ENCODE measurements at places on chromosomes 3 and 15.

DNA sequence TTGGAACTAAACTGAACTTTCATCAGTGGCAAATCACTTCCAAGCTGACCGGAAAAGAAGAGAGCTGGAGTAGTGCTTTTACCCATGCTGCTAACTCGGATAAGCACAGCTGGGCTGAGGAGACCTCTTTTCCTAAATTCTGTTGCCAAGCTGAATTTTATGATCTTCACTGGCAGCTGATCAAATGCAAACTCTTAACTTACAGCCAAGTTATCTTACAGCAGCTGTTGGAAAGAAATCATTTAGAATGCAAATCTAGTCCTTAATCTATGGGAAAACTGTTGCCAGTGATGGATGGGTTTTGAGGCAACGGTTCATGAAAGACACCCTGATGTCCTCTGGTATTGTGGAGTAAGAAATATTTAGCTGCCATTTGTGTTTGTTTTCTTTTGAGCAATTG is 216.5 kb downstream of the ZNF385D start:
- no peak for DNase-seq

- DNase-seq = no peak
Observed at GRCh38 chr15:85492406-85492805, 112.0 kb downstream of the AKAP13 start.

DNA sequence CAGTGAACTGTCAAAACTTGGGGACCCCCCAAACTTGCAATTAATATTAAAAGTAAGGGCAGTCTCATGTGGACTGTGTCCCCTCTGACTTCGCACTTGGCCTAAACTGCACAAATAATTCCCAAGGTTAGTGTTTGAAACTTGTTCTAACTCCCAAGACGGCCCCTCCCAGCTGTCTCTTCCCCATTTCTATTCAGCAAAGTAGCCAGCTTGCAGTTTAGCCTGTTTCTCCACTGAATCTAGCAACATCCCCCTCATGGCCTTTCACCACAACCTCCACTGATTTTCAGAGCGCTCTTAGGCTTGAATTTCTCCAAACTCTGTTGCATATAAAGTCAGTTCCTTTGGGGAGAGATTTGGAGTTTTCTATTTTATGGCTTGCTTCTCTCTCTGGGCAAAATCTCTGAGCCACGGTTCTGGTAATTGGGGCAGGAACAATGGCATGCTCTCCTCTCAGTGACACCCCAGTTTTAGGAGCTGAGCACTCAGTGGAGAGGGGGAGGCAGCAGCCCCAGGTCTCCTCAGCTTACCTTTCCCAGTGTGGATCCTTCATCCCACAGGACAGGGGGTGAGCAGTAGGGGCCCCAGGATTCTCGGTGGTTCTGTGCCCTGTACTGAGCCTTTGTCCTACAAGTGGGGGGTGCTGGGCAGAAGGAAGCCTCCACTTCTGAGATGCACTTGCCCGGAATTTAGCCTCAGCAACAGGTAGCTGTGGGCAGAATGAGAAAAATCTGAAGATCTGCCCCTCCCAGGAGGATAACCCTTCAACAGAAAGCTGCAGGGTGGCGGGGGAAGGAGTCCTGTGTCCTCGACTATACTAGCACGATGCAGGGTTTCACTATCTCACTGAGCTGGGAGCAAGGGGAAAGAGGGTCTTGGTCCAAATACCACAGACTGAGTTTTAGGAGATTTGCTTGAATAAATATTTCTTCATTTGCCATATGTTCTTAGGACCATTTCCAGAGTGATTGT is 39.3 kb upstream of the GATA2 start:
- DNase-seq = no peak

DNA sequence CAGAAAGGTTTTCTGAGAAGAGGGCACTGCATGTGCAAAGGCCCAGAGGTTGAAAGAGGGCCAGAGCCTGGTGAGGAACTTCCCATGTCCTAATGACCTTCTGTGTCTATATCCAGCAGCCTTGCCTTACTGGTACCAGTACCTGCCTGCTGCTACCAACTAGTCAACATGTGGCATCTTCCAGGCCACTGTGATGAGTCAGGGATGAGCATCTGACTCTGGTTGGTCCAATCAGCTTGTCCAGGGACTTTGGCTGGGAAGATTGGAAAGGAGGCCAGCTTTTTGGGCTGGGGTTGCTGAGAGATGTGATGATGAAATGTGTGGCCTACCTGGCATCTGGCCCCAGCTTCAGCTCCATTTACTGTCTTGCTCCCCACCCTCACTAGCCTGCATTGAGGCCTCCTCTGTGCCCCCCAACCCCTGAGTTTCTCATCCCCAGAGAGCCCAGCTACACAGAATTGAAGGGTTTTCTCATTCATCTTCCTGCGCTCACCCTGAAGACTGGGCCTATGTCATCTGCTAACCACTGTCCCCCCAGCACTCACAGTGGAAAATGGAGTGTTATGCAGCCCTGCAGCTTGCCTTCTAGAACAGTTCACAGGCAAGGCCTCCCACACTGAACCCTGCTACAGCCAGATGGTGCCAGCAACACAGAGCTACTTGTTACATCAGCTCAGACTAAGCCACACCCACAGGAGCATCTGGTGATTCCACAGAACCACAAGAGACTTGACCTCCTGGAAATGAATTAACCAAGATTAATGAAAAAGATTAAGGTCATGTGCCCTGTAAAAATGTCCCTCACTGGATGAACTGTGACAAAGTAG is 1.3 kb upstream of the TWF2 start:
- DNase-seq = peak; percentile 69

DNA sequence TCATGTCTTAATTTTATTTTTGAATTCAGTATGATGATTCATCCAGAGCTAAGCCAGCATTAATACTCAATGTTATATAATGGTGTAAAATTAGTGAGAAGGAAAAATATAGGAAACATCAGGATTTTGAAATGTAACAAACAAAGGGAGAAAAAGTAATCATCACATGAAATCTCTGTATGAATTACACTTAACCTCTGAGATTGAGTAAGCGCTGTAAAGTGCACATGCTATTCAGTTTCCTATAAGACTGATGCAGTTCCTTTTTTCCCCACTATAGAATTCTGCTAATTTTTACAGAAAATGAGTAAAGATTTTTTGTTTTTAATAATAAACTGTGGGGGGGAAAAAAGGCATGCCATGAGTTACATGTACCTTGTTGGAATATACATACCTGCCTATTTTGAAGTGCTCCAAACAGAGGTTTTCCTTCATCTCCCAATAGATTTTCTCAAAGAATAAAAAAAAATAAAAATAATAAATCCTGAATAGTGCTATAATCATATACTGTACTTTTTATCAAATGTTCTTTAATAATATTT is 64.0 kb upstream of the TTBK2 start:
- DNase-seq = no peak

DNA sequence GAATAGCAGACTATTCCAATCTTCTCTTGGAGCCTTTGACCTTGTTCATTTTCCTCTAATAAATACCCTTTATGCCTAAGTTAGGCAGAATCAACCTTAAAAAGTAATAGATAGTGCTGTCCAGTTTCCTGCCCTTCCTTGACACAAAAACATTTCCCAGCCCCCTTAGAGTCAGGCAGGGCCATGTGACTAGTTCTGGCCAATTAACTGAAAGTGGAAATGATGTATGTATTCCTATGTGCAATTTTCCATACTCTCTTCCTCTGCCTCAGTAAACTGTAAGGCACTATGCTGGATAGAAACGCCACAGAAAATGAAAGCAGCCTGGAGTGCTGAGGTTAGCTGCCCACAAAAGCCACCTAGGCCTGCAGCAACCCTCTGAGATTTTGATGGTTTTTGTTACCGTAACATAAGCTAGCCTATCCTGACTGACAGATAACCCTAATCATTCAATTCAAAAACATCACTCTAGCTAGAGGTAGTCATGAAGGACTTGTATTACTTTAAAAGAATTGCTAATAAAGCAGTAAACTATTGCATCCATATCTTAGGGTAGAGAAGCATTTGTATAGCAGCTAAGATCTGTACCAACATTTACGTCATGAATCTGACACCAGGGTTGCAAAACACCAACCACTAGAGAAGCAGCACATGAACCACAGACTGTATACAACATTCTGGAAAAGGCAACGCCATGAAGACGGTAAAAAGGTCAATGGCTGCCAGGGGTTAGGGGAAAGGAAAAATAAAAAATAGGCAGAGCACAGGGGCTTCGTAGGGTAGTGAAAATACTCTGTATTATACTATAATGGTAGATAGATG is 112.9 kb downstream of the ULK4 start:
- no peak for DNase-seq

DNA sequence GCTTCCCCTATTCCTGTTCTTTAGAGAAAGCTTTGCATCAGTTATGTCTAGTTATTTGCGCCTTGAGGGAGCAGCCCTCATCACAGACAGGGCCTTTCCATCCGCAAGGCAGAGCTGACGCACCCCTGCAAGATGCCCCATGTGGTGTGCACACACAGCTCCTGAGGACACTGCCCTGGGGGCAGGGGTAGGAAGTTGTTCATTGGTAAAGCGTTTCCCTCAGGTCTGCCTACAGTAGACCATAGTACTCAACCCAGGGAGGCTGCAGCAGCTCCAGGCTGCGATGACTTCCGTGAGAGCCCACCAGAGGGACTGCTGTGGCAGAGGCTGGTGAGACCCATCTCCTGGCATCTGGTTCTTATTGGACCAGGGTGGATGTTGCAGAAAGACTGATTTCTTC is 55.1 kb upstream of the PLXNA1 start:
- DNase-seq = no peak

DNA sequence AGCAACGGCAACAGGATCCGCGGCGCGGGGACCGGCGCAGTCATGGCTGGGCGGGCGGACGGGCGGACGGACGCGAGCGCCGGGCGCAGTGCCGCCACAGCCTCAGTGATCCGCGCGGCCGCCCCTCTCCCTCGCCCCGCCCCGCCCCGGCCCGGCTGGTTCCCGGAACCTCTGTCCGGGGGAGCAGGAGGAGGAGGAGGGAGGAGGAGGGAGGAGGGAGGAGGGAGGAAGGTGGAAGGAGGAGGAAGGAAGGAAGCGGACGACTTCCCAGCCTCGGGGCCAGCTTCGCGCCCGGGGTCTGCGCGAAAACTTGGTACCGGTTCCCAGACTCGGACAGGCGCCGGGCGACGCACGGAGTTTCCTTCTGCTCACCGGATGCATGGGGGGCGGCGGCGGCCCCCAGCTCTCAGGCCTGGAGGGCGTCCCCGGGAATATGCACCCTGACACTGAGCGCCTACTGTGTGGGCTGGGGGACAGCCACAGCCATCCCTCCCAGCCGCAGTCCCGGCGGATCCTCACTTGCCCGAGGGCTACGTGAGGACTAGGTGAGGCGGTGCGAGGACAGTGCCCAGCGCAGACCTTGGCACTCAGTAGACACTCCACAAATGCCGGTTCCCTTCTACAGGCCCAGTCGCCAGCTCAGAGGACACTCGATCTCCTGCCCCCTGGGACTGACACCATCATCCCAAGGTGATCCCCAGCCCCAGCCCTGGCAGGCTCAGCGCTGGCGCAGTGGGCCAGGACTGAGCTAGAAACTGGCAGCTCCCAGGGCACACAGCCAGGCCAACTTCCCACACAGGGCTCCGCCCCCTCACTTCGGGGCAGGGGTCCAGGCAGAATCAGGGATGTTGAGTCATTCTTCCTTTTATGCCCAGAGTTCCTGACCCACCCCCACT is at the start of gene SHISA5:
SHISA5 (minus strand) TSS at position 124 of the 896 bp plus-strand sequence; CDS start at position 44, 80 bp downstream.
- no peak for DNase-seq

- DNase-seq = no peak
Observed at GRCh38 chr3:65081536-65081935, 393.7 kb upstream of the ADAMTS9 start.

GRCh38 chr3:132261506-132261905 is 55.7 kb upstream of the ACP3 start:
- DNase-seq = no peak

GRCh38 chr3:171165499-171165921 is 139.0 kb upstream of the SLC2A2 start:
- DNase-seq = no peak

DNA sequence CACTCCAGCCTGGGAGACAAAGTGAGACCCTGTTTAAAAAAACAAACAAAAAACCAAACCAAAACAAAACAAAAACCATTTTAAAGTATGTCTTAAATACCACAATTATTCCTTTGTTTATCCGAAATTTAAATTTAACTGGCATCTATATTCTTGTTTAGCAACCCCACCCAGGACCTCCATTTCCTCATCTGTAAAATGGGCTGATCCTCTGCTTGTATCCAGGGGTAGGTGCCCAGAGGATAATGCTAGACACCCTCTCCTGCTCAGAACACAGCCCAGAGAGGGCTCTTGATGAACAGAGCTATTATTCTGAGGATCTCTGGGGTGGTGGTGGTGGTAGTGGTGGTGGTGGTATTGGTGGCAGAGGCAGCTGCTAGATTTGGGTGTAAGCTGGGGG is 9.8 kb downstream of the SH2D7 start:
- no peak for DNase-seq

- DNase-seq = no peak
Observed at GRCh38 chr3:154175041-154175440, 53.9 kb downstream of the ARHGEF26 start.

GRCh38 chr3:184656458-184656828 is 55.4 kb downstream of the MAGEF1 start:
- no peak for DNase-seq

- no peak for DNase-seq
Observed at GRCh38 chr15:33494306-33494705, 183.5 kb downstream of the RYR3 start.

DNA sequence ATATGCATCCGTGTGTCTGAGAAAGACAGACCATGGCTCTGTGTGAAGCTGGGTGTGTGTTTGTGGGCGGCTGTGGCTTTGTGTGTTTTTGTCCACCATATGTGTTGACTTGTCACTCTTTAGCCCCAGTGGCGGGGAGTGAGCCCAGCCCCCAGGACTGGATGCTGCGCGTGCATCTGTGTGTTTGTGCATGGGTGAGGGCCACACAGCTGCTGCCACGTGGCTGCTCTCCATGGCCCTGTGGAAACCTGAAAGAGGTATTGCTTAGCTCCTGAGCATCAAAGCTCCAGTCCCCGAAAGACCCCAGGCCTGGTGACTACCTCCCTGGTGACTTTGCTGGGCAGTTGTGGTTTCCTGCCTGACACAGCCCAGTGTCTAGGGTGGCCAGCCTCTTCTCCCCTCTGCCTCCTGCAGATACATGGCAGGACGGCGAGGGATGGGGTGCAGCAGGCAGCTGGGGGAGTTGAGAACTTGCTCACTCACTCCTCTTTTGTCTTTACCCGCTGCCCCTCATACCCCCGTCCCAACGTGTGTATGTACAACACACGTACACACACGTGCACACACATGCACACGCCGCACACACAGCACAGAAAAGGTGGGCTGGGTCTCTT is 6.5 kb downstream of the EPHB3 start:
- no peak for DNase-seq

DNA sequence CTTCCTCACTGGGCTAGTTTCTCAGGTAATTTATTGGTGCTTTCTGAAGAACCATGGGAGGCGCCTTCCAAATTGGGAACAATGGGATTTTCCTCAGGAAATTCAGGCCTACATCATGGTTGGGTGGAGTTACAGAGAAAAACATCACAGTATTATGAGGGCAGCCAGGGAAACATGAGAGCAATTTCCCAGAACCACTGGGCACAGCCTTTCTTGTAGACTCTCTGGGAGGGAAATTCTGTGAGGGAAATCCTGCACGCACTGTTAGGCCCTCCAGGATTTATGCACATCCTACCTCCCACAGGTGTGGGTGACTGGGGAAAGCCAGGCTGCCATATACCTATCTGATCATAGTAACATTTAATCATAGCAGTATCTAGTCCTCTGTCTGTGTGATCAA is 13.2 kb downstream of the POPDC2 start:
- no peak for DNase-seq

- DNase-seq = peak; percentile 43
Observed at GRCh38 chr3:102400766-102401165, 34.0 kb upstream of the ZPLD1 start.

GRCh38 chr3:24318677-24319287 is 175.9 kb downstream of the THRB start:
- DNase-seq = peak; percentile 46

Data from RWPE1 (cell line).